Gastrocnemius medialis (tissue), 4 donors: ENCODE measurements at places on chromosomes 3 and 15. TPM values are rescaled to one million over a fixed set of nuclear protein-coding genes. Genes with fewer than 3 reads are reported as not detected.

AHSG gene
- total RNA-seq: 1.1 TPM

- no peak for DNase-seq
Measured at GRCh38 chr15:48230498-48230897, 24.4 kb downstream of the SLC12A1 start.

CCR8 gene
- not detected for total RNA-seq

GRCh38 chr3:165217739-165218138 is 21.6 kb upstream of the SLITRK3 start:
- no peak for DNase-seq
